ENCODE measurements at places on chromosomes 3 and 15.

DNA sequence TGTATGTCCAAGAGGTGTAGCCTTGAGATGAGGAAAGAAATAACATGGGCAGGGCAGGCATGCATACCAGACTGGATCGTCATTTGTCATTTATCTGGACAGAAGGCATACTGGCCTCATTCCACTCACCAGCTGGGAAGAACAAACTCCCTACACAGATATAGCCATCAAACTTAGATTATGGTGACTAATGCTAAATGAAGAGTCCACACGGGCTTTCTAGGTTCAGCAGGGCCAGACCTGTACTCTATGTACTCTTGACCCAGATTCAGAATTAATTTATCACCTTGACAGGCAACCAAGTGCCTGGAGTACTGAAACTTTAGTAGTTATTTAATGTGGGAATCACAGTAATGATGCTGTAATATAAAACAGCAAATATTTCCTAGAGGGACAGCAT, 164.3 kb upstream of the IL12A start:
- DNase-seq: no peak

DNA sequence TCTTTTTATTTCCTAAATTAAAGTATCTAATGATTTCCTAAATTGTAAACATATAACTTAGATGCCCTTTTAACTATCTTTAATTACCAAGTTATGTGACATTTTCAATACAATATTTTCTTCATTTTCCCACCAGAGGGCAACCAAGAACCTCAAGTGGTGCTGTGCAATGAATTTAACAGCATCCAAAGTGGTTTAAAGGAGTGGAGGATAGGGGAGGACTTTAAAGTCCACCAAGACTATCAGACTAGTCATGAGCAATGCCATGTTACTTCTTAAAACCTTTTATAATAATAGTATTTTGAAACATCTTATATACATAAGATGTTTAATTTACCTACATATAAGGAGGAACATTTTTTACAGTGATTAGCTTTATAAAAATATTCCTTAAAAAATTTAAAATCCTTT, 74.4 kb downstream of the DLG1 start:
- DNase-seq: no peak

DNA sequence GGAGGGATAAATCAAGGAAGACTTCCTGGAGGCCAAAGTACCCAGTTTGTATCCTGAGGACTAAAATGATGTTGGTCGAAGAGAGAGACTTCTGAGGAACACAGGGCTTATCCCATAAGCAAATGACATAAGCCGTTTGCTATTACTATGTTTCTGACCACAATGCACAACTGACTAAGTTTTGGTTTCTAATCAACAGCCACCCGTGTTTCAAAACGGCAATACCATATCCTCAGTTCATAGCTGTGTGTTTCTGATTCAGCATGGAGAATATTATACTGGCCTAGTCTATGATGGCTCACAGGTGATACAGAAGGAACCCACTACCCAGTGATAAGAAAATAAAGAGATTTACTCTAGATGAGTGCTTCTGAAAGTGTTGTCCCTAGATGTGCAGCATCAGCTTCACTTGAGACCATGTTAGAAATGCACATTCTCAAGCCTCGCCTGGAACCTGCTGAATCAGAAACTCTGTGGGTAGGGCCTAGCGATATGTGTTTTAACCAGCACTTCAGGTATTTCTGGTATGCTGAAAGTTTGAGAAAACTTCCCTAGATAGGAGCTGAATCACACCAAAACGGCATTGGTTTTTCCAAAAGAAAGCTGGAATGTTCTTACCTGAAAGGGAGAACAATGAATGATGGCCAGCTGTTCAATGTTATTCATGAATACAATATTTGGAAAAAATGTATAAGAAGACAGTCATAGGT, 639.7 kb upstream of the NR2F2 start:
- DNase-seq: no peak

GRCh38 chr3:4406746-4407568, 60.1 kb downstream of the SUMF1 start:
- DNase-seq: no peak

- no peak for DNase-seq
Observed at GRCh38 chr3:8485141-8485870, 16.3 kb upstream of the LMCD1 start.

GRCh38 chr3:112128843-112129727, 4.0 kb downstream of the GCSAM start:
- no peak for DNase-seq

GRCh38 chr15:70151462-70151861, 53.7 kb upstream of the TLE3 start:
- DNase-seq: no peak

- DNase-seq: no peak
Observed at GRCh38 chr3:183539811-183540210, 15.7 kb downstream of the KLHL6 start.

GRCh38 chr3:170555329-170555728, 30.5 kb downstream of the SLC7A14 start:
- no peak for DNase-seq

Measured in stimulated activated effector memory CD8-positive, alpha-beta T cell treated with anti-CD3 and anti-CD28 coated beads, Interleukin-12 subunit alpha, Interleukin-12 subunit beta, amount 100 ng/mL, for 72 hours (primary cell).